ENCODE measurements at places on chromosomes 6 and 20. TPM values are rescaled to one million over a fixed set of nuclear protein-coding genes. Genes with fewer than 3 reads are reported as not detected.

DNA sequence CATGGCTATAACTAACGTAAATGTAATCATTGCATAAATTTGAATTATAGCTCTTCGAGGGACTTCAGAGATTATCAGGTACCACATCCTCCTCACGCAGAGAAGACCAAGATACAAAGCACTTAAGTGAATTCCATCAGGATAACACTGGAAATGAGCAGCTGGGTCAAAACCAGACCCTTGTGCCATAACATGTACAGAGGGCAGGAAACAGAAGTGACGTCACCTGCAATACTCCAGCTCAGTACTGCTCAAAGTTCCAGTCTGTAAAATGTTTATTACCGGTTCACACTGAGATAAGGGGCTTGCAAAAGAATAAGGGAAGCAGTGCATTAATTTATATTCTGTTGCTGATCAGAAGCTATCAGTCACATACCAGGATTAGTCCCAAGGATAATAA lies 45.8 kb downstream of the RGS17 start:
- peak; percentile 37 for DNase-seq

RAET1E gene
- polyA plus RNA-seq, result 0.04 TPM

- no peak for DNase-seq
Observed at GRCh38 chr6:85726206-85726605, 83.5 kb upstream of the SYNCRIP start.

DNA sequence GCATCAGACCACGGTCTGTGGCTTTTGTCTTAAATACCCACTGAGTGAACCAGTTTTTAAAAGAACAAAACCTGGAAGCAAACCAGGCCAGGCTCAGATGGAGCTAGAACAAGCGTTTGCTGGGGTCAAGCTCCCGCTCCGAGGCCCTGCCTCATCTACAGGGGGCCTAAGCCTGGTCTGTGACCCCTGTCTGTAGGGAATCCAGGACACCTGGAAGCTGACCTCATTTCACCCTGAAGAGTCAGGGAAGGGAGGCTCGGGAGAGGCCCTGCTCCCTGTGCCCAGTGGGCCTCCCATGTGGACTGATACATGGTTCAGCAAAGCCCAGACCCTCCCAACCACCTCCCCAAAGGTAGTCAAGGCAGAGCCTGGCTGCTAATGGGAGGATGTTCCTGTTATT lies 26.8 kb upstream of the DLGAP4 start:
- no peak for DNase-seq

DNA sequence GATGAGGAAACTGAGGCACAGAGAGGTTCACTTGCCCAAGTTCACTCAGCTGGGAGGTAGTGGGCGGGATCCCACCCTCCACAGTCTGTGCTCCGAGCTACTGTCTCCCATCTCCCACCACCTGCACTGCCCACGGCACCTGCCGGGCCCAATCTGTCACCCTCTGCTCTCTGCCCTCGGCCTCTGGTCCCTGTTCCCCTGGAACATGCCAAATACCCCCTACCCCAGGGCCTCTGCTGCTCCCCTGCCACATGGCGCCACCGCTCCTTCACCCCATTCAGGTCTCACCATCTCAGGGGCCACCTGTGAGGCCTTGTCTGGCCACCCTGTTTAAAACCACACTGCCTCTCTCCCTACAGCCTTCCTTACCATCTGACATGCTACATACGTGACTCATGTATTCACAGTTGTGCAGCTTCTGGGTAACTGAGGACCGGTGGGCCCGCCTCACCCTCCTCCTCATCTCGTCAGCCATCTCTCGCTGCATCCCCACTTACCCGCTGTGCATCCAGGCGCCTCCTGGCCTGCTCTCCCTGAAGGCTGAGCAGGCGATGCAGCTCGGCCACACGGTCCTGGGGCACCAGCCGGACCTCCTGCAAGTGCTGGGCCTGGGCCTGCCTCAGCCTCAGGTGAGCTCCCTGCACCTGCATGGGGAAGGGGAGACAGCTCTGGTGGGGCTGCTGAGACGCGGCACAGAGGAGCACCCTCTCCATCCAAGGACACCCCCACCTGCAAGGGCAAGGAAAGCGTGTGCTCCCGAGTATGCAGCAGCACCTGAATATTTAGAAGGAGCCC lies 50.6 kb downstream of the GINS1 start:
- no peak for DNase-seq

DNA sequence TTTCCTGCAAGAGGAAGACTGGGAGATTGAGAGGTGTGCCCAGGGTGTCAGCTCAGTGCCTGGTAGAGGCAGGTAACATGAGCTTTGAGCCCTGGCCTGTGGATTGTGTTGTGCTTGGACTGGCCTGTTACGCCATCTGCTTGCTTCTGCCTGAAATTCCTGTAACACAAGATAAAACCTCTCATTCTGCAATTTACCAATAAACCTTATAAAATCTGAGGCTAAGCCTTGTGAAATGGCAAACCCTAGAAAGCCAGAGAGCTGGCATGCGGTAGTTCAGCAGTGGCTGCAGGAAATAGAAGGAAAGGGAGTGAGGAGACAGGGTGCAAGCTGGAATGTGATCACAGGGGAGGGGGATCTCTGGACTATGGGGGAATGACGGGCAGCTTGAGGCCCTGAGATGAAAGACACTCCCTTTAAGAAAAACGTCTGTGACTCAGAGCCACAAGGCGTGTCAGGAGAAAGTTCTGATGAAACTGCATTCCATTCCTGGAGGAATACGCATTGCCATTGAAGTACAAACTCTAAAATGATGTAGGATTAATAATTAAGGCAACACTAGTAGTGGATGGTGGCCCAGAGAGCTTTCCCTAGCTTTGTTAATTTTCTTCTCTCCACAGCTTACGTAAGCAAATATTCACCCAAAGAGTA lies 26.3 kb upstream of the TFAP2A start:
- DNase-seq, result no peak

- no peak for DNase-seq
Observed at GRCh38 chr20:58448958-58449357, 59.9 kb downstream of the VAPB start.

TUBB1 gene
- 0.04 TPM for polyA plus RNA-seq

GRCh38 chr6:89050155-89050554 lies 30.4 kb upstream of the PNRC1 start:
- no peak for DNase-seq

DNA sequence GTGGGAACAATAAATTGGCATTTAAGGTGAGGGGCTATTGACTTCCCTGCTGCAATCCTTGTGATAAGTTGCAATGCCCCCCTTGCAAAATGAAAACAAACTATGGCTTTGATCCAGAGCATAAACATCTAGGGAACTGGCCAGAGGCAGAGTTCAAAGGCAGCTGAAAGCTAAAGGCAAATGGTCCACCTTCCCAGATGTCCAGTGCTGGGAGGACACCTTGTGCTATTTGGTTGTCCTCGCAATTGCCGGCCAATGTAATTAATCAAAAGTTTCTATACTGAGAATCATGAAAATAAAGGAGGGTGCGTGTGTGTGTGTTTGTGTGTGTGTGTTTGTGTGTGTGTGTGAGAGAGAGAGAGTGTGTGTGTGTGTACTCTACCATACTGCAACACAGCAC lies 337.4 kb downstream of the CBLN4 start:
- no peak for DNase-seq

VGLL2 gene
- polyA plus RNA-seq, result not detected

DNA sequence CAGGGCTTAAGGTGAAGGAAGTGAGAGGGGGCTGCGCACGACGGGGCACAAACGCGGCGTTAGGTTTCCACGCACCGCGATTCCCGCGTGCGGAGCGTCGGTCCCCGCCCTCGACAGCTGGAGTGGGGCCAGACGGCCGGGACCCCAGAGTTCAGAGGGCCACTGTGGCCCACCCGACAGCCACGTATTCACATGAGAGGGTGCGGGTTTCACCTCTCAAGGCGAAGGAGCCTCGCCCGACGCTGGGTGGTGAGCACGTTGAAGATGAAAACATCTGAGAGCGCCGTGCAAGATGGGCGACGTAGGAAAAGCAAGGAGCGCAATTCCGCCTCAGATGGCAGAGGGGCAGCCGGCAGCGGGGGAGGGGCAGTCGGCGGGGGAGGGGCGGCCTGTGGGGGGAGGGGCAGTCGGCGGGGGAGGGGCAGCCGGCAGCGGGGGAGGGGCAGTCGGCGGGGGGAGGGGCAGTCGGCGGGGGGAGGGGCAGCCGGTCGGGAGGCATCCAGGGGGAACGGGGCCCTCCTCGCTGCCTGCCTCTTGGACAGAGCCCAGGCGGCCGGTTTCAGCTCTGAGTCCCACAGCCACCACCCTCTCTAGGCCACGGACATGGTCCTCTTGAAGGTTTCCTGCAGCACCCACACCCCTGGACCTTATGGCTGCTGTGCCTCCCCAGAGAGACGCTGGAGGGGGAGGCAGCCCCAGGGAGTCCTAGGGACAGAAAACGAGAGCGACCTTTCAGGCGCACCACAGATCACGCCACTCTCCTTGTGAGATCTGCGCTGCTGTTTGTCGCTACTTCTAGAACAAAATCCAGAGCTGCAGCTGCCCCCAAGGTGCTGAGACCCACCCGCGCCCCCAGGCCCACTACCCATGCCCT lies 113.7 kb downstream of the DLL1 start:
- DNase-seq, result no peak

MRPS18A gene
- 92.3 TPM for polyA plus RNA-seq

CNKSR3 gene
- 2.3 TPM for polyA plus RNA-seq

COL12A1 gene
- 48.5 TPM for polyA plus RNA-seq

DNA sequence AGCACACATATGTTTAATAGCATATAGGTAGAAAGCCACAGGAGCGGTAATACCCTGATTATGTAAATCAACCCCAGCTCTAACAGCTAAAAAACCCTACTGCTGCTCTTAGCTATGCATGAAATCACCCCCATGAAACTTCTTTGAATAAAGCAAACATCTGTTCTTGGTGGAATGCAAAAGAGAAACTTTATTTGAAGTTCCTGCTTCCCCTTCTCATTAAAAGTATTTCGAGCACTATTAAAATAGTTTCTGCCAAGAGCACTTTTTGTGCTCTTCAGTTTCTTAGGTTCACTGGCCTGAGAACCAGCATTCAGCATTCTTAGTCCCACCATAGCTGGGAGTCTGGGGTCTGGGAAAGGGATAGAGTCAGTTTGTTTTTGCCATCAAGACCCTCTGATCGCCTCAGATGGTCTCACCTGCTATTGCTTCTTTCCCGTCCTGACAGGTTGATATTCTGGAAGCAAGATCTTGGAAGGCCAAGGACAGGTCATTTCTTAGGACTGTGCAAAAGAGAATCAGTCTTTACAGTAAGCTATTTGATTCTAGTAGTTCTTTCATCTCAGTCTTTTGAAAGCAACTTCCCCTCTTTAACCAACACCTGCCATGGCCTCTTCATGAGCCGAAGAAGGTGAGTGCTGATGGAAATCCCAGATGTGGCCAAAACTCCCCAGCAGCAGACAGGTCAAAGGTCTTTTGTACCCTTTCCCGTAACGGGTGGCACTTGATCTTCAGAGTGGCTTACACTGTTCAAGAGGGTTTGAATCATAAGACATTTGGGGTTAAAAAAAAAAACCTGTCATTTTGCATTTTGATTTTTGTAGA lies 76.5 kb upstream of the TMEM170B start:
- no peak for DNase-seq

FOXA2 gene
- polyA plus RNA-seq, result not detected

GABRR1 gene
- not detected for polyA plus RNA-seq

KCNS1 gene
- 0.14 TPM for polyA plus RNA-seq

PRDM13 gene
- not detected for polyA plus RNA-seq

LTB gene
- 1.8 TPM for polyA plus RNA-seq

- no peak for DNase-seq
Observed at GRCh38 chr20:35603695-35604448, 11.8 kb upstream of the SPAG4 start.

DNA sequence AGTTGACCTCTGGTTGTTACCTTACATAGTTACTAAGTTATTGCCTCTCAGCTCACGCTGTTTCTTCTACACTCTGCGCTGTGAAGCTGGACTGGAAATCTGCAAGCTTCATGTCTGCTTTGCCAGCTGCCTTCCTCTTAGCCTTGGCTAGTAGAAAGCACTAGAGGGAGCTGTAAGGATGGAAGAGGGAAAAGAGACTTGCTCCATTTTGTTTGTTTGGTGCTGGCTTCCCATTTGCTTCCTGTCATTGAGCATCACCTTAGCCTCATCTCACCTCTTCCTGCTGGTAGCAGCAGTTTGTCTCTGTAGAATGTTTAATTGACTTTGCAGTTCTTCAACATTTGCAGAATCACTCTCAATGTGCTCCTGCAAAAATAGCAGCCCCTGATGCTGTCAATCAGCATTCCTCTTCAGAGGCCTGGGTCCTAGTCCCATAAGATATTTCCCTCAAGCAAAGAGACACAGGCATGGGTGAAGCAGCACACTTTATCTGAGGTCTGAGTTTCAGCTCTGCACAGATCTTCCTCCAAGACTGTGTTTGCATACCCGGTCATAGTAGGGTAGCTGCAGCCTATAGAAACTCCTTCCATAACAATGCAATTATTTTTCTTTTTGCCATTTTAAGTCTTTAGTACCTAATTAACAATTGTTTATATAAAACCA lies 302.2 kb upstream of the EPHA7 start:
- DNase-seq, result peak; percentile 2

SMLR1 gene
- not detected for polyA plus RNA-seq

- DNase-seq, result no peak
Observed at GRCh38 chr20:8342391-8342790, 210.3 kb downstream of the PLCB1 start.

- no peak for DNase-seq
Observed at GRCh38 chr6:17022604-17023003, 79.2 kb upstream of the STMND1 start.

- DNase-seq, result no peak
Observed at GRCh38 chr6:88619951-88620350, 343.5 kb downstream of the RNGTT start.
